ENCODE measurements at places on chromosomes 13 and 19.

DNA sequence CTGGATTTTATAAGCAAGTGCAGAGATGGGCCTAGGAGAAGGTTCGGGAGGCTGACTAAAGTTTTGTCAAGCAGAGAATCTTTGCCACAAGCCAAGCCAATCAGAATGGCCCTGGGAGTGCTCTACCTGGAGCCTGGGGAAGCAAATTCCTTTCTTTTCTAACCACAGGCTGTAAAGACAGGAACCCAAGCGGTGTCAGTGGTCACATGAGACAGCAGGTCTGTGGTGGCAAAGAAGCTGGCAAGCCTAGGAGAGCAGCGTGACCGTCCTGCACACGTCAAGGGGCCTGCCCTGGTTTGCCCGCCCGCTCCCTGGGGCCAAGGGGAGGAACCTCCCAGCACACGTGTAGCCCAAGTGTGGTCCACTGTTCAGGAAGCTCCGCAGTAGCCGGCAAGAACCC is 90.8 kb downstream of the IPO5 start:
- DNase-seq: peak; percentile 38

- no peak for DNase-seq
These were observed 83.1 kb downstream of the ATP11A start for GRCh38 chr13:112772929-112773328.

GRCh38 chr13:94419304-94419924 is 60.1 kb downstream of the DCT start:
- DNase-seq: peak; percentile 12

- DNase-seq: peak; percentile 77
These were observed 626 bp upstream of the BCL3 start for GRCh38 chr19:44747739-44748425.

- DNase-seq: no peak
These were observed 2.5 kb upstream of the S1PR4 start for GRCh38 chr19:3175781-3176714.

DNA sequence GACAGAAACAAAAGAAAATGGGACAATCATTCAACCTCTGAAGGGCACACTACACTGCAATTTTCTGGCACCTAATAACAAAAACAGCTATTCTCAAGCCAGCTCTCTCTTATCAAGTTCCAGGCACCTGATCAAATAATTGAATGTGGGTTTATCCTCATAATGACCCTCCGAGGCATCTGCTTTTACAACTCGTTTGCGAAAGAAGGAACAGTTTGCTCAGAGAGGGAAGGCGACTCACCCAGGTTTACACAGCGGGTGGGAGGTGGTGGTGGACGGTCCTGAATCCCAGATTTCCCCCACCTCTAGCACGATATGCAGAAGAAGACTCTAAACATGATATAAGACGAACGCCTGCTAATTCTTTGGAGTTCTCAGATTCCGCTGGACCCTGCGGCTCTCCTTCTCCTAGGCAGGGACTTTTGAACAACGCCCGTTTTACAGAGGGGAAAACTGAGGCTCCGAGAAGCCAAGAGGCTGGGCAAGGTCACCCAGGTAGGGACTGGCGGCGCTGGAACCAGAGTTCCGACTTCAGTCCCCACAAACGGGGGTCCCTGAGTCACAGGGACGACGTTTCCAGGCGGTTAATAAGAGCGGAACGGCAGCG is 641 bp downstream of the SGTA start:
- peak; percentile 12 for DNase-seq

DNA sequence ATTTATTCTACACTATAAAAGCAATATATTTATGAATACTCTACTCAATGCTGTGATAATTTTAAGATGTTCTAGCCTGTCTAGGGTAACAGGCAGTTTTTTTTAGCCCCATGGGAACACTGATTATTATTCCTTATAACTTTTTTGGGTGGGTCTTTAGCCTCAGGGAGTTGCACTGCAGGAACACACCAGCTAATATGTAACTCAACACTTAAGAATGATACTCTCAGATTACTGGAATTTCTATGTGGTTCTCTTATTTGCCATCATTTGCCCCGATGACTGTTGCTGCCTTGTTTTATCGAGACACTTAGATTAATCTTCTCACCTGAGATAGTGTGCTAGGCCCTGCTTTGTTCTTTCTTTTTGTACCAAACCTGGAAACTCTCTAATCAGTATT is 396.9 kb upstream of the SLITRK1 start:
- no peak for DNase-seq

- DNase-seq: no peak
These were observed 9.1 kb downstream of the ARID3A start for GRCh38 chr19:934865-935479.

DNA sequence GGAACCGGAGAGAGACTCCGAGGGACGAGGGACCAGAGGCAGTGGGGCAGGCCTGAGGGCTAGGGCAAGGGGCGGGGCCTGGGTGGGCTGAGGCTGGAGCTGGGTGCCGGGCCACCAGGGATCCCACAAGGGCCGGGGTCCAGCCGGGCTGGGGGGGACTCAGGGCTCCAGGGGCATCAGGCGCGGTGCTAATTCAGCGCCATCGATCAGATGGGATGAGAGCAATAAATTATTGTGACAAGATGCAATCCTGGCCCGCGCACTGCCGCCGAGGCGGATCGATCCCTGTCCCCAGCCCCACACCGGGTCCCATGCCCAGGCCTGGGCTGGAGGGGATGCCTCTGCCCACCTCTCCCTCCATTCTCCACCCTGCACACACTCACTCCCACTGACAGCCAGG is 5.7 kb downstream of the ERFL start:
- no peak for DNase-seq

DNA sequence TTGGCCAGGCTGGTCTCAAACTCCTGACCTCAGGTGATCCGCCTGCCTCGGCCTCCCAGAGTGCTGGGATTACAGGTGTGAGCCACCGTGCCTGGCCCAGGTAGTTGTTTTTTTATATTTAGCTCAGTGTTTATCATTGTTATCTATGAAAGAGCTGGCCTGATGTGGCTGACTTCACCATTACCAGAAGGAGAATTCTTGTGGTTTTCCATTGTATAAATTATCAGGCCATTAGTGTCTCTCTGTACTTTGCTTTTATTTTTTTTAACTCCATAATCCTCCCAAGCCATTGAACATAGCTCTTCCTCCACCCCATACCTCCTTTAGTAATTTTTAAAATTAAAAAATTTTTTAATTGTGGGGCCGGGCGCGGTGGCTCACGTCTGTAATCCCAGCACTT is 24.2 kb downstream of the CERS4 start:
- DNase-seq: no peak

DNA sequence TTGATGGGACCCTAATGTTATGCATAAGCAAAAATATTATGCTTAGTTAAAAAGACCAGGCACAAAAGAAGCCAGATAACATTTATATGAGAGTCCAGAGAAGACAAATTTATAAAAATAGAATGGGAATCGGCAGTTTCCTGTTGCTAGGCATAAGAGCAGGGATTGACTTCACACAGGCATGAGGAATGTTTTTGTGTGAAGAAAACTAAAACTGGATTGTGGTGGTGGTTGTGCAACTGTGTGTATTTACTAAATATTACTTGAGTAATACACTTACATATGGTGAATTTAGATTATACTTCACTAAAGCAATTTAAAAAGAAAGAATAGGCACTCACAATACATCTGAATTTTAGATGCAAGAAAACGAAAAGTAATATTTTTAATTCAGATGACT is 108.3 kb downstream of the SLITRK1 start:
- DNase-seq: no peak

DNA sequence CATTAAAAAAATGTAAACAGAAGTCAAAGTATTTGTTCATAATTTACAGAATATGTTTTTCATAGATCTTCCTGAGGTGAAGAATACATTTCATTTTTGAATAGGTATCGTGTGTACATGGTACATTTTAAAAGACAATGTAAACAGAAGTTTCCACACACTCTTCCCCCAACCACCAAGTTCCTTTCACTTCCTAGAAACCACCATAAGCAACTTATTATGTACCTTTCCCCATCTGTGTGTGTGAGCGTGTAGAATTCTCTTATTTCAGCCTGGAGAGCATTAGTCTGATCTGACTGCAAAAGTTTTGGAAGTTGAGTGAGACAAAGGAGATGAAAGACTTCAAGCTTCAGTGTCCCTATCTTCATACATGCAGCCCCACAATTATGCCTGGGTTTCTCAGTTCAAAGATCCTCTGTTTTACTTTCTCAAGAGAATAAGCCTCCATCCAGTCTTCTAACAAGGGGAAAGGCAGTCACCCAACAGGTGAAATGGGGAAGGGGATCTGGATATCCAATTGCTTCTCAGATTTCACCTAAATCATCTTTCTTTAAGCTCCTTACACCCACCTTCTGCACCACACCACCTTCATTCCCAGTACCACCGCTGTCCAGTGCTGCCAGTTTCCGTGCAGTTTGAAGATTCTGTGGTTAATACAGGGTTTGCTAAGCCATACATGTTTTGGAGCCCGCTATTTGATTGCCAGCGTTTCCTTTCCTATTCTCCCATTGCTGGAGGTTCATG is 2.1 kb downstream of the TEX30 start:
- DNase-seq: peak; percentile 46

- no peak for DNase-seq
These were observed 445.8 kb downstream of the SUCLA2 start for GRCh38 chr13:47555235-47555634.

GRCh38 chr19:32674931-32675719 is at the start of gene ANKRD27:
TSS of gene ANKRD27 (minus strand) at chr19:32675180. CDS start at chr19:32659015, 16,165 bp downstream.
- DNase-seq: peak; percentile 98

DNA sequence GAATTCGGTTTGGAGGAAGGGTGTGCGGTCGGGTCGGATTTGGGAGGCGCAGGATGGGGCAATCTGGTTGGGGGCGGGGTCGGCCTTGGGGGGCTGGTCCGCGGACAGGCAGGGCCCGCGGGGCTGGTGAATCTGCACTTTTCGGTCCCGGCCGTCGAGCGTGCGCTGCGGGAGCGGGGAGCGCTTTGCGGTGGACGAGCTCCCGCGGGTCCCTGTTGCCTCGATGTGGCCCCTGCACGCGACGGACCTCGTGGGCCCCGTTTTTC is 11.9 kb downstream of the PEAK3 start:
- DNase-seq: no peak

DNA sequence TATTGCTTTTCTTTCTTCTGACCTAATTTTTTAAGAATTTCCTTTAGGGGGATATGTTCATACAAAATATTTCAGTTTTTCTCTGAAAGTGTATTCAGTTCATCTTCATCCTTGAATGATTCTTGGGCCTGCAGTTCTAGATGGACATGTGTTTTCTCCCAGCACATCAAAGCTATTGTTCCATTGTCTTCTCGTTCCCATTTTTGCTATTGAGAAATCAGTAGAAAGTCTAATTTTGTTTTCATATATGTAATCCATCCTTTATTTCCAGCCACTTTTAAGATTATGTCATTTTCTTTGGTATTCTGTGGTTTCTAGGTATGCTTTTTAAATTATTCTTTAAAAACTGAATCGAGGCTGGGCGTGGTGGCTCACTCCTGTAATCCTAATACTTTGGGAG is 15.8 kb upstream of the GRAMD1A start:
- no peak for DNase-seq

DNA sequence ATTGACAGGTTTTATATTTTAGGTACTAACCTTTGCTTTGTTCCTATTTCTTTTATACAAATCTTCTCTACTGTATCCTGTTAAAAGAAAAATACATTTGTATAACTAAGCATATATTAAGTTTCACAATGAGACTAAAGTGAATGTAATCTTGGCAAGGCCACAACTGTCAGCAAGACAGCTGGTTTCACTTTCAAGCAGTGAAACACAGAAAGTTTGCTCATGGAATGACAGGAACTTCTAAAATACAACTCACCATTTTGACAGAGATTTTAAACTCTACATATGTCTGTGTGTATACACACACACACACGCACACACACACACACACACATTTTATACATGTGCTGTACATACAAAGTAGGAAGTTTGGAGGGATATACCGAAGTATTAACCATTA is 53.3 kb downstream of the PARP4 start:
- DNase-seq: no peak

DNA sequence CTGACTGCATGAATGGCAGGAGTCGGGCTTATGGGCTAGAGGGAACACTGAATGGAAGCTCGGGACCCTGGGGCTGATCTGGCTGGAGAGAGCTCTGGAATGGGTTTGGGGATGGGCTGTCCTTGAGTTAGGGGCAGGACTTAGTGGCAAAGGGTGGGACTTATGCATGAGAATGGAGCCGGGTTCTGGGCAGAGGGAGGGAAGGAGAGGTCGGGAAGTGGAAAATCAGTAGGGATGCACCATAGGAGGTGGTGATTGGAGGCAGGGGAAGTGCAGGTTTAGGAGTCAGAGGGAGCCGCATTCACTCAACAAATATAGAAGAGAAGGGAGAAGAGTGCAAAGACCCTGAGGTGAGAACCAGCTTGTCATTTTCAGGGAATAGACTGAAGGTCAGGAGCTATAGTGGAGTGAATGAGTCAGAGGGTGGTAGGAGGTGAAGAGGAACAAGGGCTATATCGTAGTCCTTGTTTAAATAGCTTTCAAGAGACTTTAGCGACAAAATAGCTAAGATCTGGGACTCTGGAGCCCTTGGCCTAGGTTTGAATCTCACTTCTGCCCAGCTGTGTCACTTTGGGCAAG is 748 bp downstream of the RAB4B start:
- DNase-seq: no peak

- DNase-seq: no peak
These were observed 12.2 kb upstream of the TLE2 start for GRCh38 chr19:3041327-3041726.

DNA sequence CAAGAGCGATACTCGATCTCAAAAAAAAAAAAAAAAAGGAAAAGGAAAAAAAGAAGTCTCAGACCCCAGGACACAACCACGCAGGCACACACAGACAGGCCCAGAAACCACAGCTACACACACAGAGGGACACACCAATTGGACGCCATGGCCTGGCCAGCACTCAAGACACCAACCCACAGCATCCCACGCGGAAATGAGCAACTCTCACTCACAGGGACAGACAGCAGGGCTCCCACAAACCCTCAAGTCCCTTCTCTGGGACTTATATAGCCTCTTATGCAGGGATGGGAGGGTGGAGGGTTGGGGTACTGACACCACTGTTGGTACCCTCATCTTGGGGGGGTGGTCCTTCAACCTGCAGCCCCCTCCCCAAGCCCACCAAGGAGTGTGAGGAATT is 5.9 kb downstream of the NOTCH3 start:
- no peak for DNase-seq
